ENCODE measurements at places on chromosomes 2 and 18. TPM values are rescaled to one million over a fixed set of nuclear protein-coding genes. Genes with fewer than 3 reads are reported as not detected.

DNA sequence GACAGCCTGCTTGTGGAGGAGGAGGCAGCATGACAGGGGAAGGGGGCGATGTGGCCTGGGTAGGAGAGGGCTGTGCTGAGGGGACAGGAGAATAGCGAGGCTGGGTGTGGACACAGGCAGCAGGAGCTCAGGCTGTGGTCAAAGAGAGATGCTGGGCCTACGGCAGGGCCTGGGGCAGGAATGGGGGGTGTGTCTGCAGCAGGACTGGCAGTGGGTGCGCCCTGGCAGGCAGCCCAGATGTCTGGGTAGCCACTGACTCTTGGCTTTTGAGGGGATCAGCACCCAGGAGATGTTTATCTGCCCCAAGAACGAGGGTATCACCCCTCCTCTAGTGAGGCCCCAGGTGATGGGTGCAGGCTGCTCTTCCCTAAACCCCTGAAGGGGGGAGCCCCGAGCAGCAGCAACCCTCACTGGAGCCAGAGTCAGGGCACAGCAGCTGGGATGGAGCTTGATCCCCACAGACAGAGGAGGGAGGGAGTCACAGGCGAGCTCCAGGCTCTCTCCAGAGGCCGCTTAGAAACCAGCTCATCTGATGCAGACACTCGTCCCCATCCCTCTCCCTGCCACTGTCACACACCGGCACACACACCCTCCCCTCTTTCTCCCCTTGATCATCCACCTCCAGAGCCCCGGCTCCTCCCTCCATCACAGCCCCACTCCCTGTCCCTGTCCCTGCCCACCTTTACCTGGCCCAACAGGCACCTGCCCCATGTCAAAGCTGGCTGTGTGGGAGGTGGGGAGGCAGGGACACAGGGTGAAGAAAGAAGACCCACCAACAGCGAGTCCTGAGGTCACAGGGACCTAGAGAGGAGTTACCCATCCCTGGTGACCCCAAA, 29.8 kb upstream of the TNS1 start:
- H3K4me1 ChIP-seq: peaks cover 21% of the 10 kb centered on the region
- peaks cover 5% of the 10 kb centered on the region for H3K27me3 ChIP-seq
- H3K36me3 ChIP-seq: no peaks in the 10 kb centered on the region
- DNase-seq: no peak
- no peak overlapping the region for H3K27ac ChIP-seq

DNA sequence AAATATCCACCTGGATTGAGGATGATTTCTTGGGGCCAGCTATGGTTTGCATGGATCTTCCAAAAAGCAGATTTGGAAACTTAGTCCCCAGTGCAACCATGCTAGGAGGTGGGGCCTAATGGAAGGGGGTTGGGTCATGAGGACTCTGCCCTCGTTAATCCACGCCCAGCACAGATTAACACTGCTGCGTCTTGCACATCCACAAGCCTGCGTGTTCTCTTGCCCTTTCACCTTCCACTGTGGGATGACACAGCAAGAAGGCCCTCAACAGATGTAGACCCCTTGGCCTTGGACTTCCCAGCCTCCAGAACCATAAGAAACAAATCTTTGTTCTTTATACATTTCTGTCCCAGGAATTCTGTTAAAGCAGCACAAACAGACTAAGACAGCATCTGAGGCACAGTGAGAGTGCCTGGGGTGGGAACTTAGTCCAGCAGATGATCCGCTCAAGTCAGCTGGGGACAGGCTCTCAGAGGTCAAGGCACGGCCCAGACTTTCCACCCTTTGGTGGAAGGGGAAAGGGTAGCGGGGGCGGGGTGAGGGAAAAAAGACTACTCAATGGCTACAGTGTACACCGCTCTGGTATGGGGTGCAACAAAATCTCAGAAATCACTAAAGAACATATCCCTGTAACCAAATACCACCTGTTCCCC, 2.4 kb downstream of the RAB17 start:
- H3K36me3 ChIP-seq: no peaks in the 10 kb centered on the region
- H3K4me1 ChIP-seq: no peaks in the 10 kb centered on the region
- peaks cover 2% of the 10 kb centered on the region for H3K27me3 ChIP-seq
- no peak for DNase-seq

The EPAS1 gene
- 0.69 TPM for polyA plus RNA-seq

DNA sequence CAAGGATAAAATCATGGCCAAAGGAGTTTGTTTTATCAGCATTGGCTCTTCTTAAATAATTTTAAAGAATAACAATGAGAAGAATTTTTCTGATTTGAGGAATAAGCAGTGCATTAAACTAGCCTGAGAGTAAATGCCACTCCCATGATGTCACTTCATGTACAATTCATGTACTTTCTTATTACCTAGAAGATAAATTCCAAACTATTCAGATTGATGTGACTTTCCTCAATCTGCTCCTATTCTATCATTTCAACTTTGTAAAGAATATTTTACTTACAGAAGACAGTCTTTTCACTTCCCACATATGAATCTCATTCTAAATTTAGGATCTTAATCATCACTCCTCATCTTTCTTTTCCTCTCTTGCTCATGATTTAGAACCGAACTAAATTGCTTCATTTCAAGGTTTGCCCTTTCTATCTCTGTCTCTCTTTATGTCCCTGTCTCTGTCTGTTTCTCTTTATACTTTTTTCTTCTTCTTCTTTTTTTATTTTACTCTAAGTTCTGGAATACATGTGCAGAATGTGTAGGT, 1142.0 kb upstream of the PIK3C3 start:
- H3K4me3 ChIP-seq: no peak overlapping the region
- H3K27me3 ChIP-seq: no peaks in the 10 kb centered on the region
- no peaks in the 10 kb centered on the region for H3K4me1 ChIP-seq
- no peaks in the 10 kb centered on the region for H3K36me3 ChIP-seq

All from immature natural killer cell (primary cell).